NCI-H1694 (cell line): ENCODE measurements at places on chromosomes 1 and 21.

- DNase-seq: no peak
Measured at GRCh38 chr1:64645735-64646134, 99.1 kb upstream of the RAVER2 start.

- no peak for DNase-seq
Measured at GRCh38 chr1:181765451-181766026, 282.2 kb downstream of the CACNA1E start.

DNA sequence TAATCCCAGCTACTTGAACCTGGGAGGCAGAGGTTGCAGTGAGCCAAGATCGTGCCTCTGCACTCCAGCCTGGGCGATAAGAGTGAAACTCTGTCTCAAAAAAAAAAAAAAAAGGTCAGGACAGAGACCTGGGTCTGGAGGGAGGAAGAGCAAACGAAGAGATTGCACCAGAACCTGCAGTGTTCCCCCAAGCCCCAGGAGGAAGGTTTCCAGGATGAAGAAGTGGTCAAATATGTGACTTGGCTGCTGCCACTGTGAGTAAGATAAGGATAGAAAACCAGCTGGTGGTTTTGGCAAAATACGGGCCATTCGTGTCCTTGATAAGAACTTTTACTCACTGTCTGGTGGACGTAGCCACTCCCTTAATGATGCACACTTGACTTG, 42.2 kb downstream of the CLDN14 start:
- no peak for DNase-seq

GRCh38 chr1:246302251-246302625, 204.8 kb downstream of the SMYD3 start:
- no peak for DNase-seq

- DNase-seq: no peak
Measured at GRCh38 chr1:235011064-235011598, 117.5 kb downstream of the TOMM20 start.

DNA sequence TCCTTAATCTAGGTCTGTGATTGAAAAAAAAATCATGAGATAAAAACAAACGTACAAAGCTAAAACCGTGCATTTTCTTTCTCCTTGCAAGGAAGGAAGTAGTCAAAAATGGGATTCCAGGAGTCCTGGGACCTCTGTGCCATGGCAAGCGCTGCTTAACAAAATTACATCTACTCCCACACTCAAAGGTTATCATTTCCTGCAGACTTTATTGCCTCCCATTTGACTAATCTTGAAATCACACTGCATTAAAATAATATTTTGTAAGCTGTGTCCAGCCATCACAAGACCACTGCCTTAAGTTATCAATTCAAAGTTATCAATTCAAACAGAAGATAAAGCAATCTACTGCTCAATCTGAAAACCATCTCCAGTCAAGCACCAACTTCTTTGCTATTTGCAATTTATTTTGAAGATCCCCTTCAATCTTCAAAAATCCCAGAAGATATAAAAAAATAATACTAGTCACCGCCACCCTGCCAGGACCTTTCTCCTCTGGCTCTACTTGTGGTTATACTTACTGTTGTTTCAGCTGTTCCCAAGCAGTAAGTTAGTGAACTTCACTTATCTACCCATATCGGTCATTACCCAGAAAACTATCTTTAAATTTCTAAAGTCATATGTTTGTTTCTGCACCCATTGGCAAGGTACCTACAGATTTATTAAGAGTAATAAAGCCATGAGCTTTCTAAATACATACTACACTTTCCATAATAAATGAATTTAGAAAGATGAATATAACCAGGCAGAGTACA, 38.1 kb upstream of the RAP1GAP start:
- no peak for DNase-seq

GRCh38 chr1:218585511-218586184, 240.5 kb downstream of the TGFB2 start:
- DNase-seq: no peak

GRCh38 chr1:67732750-67733151, 47.8 kb downstream of the GADD45A start:
- DNase-seq: no peak

GRCh38 chr1:7783178-7783711, 846 bp upstream of the PER3 start:
- no peak for DNase-seq

DNA sequence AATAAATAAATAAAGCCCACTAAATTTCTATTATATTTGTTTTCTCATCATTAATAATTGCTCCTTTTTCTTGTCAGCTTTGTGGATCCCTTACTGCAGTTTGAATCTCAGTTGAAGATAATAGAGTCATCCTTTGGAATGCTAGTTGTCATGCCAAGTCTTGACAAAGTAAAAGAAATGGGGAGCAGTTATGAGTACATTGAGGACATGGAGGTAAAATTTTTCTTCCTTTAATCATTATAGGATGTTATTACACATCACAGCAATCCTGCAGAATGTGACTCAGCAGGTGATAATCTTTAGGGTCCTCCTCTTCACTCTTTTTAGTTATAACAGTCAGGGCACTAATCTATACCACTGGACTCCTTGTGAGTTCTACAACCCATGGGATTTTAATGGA, 24.1 kb downstream of the MROH9 start:
- no peak for DNase-seq

- DNase-seq: no peak
Measured at GRCh38 chr21:27776925-27777553, 810.2 kb upstream of the ADAMTS5 start.

- no peak for DNase-seq
Measured at GRCh38 chr1:70091811-70092210, 113.6 kb downstream of the LRRC40 start.

DNA sequence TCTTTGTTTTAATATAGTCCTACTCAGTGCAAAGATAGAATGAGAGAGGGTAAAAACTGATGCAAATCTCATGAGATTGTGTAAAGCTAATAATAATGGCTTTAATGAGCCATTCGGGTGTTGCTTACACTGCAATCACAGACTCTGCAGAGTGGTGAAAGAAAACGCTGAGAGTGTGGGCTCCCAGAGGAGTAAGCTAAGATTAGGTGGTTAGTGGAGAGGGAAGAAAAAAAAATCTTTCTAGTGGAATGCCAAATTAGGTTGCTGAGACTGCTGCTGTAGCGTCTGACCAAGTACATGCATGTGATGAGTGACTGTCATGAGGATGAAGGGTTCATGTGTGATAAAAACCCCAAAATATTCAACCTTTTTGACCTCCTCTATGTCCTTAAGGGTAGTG, 645.9 kb upstream of the ADGRL4 start:
- no peak for DNase-seq

DNA sequence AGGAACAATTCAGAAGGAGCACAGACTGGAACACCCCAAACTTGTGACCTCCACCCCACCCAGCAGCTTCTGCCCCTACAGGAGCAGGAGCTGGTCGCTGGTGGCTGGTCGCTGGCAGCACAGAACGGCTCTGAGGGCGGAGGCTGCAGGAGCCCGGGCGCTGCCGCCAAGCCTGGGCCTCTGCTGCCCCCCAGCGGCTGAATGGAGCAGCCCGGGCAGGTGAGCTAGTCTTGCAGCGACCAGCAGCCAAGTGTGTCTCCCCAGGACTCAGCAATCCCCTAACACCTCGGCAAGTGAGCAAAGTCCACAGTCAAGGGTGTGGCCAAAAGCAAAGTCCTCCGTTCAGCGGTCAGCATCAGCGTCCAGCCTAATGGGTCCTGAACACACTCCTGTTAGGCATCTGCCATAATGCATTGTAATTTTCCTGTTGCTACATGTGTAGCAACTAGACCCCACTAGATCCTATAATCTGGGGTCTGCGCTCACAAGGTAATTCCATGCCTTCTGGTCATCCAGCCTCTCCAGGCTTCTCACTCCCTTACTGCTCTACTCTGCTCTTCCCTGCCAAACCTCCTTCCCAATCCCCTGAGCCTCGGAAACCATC, 12.1 kb upstream of the GJB5 start:
- DNase-seq: peak; percentile 29

DNA sequence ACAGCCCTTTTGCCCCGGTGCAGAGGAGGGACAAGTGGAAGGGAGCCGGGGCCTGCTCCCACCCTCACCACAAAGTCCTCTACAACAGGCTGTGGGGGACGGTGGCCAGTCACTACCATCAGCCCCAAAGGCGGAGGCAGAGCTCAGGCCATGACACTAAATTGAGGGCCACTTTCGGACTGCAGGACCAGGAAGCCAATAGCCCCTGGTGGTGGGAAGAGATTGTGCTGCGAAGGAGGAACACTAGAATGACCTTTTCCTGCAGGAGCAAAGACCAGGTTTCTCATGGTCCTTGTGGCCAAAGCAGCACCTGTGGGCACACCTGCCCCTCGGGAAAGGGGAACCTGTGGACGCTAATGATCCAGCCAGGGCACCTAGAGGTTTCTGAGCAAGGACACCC, 30.3 kb downstream of the ACTA1 start:
- no peak for DNase-seq

- DNase-seq: no peak
Measured at GRCh38 chr1:201393076-201393475, 6.0 kb downstream of the LAD1 start.

GRCh38 chr1:221963742-221964141, 221.9 kb upstream of the DUSP10 start:
- DNase-seq: no peak

- DNase-seq: no peak
Measured at GRCh38 chr1:30310966-30311742, 412.2 kb downstream of the MATN1 start.

DNA sequence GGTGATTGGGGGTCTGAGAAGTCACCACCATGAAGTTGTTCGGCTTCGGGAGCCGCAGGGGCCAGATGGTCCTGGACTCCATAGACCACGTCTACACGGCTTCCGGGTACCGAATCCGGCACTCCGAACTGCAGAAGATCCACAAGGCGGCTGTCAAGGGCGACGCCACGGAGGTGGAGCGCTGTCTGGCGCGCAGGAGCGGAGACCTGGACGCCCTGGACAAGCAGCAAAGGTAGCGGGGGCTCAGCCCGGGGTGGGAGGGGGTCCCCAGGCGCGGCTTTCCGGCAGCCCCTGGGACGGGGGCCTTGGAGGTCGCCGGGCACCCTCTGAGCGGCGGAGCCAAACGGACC, 146.5 kb downstream of the LIPI start:
- no peak for DNase-seq

DNA sequence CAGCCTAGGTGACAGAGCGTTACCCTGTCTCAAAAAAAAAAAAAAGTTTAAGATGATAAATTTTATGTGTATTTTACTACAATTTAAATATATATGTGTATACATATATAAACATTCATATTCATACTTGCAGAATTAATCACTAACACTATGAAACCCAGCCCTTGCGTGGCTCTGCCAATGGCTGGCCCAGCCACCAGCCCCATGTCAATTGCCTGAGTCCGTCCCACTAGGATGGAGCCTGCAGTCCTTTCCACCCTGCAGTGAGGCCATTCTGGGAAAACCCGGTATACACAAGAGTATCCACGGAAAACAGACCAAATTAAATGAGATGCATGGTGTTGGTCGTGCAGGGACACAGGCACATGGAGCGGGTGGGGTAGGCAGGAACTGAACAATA, 49.7 kb downstream of the TCP10L start:
- DNase-seq: no peak

DNA sequence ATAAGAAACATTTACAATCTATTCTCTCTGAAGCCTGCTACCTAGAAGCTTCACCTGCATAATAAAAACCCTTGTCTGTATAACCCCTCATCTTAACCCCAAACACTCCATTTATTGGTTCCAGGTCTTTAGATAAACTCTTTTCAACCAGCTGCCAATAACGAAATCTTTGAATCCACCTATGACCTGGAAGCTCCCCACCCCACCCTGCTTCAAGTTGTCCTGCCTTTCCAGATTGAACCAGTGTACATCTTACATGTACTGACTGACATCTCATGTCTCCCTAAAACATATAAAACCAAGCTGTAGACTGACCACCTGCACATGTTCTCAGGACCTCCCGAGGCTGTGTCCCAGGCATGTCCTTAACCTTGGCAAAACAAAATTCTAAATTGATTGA, 50.7 kb upstream of the VWA5B1 start:
- no peak for DNase-seq

DNA sequence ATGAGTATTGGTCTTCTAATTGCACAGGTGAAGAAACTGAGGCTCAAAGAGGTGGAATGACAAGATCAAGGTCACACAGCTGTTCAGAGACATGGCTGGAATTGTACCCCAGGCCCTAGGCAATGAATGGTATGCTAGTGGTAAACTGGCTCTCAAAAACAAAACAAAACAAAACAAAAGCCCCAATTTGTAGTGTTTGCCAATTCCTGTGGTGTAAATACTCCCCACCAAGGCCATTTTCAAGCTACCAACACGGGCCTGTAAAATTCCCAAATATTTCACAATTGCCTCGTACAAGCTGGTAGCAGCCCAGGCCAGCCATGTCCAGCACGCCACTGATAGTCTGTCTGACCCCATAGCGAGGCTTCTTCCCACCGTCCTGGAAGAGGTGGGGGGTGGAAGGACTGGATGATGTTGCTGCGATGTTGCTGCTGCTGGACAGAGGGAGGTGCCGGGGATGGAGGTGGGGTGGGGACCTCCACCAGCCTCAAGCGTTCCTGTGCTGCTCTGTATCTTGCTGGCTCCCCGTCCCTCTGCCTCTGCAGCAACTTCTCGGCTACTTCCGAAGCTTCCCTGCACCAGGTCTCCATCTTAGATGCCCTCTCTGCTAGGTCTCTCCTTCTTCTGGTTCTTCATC, 62.2 kb upstream of the RUNX3 start:
- no peak for DNase-seq

GRCh38 chr1:114229368-114229767, 75.7 kb upstream of the SYT6 start:
- no peak for DNase-seq

DNA sequence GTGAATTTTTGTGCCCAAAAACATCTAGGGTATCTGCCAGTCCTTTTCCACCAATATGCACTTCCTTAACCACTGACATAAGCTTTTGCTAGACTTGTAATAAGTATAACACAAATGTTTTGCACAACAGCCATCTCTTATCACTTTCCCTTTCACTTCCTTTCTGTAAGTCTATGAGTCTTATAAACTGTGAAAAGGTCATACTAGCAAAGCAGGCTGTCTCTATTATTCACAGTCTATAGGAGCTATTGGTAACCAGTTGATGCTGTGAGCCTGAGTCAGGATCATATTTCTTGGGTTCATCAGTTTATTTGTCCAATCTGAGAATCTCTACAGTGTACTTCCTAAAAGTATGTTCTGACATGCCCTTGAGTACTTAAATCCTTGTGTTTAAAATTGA, 172.6 kb downstream of the CHRM3 start:
- DNase-seq: no peak

DNA sequence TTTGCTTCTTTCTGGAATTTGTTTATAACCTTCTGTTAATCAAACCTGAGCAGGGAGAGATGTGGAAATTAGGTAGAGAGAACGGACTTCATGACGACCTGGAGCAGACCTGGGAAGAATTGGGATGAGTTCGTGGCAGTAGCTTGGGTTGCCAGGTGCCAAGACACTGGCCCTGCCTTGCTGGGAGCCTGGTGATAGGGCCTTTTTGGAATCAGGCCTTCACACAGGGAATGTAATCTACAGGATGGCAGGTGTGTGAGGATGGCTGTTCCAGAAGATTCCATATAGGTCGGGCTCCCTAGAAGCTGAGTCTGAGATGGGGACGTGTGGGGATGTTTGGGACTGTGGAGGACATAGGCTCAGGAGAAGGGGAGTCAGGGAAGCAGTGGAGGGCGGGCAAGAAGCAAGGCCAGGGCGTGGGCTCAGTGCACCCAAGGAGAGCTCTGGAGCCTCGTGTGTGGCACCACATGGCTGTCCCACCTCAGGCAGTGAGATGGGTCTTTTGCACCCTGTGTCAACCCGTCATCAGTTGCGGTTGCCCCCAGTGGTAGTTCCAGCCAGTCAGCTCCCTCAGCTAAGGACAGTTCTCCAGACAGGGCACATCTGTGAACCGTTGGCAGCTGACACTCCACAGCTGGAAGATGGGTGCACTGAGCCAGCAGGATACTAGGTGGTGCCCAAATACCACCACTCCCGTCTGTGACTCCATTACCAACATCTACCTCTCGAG, 395.9 kb downstream of the MATN1 start:
- no peak for DNase-seq
